ENCODE measurements at places on chromosomes 11 and 22. TPM values are rescaled to one million over a fixed set of nuclear protein-coding genes. Genes with fewer than 3 reads are reported as not detected.

Gene SLC37A2
- total RNA-seq: 15.5 TPM

Gene CSF2RB
- total RNA-seq: 1.00 TPM

Gene LGALS12
- not detected for total RNA-seq

Gene CHRM1
- not detected for total RNA-seq

Gene USP2
- total RNA-seq: 2.8 TPM

Gene MYOD1
- total RNA-seq: not detected

Gene APOA4
- total RNA-seq: not detected

Gene SERPIND1
- total RNA-seq: 0.08 TPM

Gene LRRC10B
- total RNA-seq: 0.12 TPM

Gene BARX2
- total RNA-seq: 92.8 TPM

Gene ZBTB16
- total RNA-seq: 5.4 TPM

Gene MMP13
- not detected for total RNA-seq

Gene CRY2
- 6.6 TPM for total RNA-seq

Gene BIRC3
- 2.2 TPM for total RNA-seq

Gene STK33
- total RNA-seq: 0.52 TPM

Gene ZNF280B
- 0.04 TPM for total RNA-seq

Gene ZDHHC24
- total RNA-seq: 6.8 TPM

Gene MTMR3
- 31.3 TPM for total RNA-seq

Gene FGF4
- total RNA-seq: not detected

Gene DAGLA
- total RNA-seq: 2.3 TPM

Gene OR10G6
- not detected for total RNA-seq

Gene SYT8
- total RNA-seq: 22.4 TPM

Gene SCGB2A2
- total RNA-seq: not detected

Gene TEAD1
- 35.3 TPM for total RNA-seq

Gene OR4A16
- total RNA-seq: not detected

Gene OR52I1
- total RNA-seq: not detected

Gene PPM1F
- 21.3 TPM for total RNA-seq

Gene TTC36
- not detected for total RNA-seq

Gene TLCD5
- 0.48 TPM for total RNA-seq

Gene DDX10
- total RNA-seq: 16.1 TPM

Gene APOA1
- total RNA-seq: 0.64 TPM

Gene TSG101
- 52.9 TPM for total RNA-seq

Gene NCAM1
- 0.60 TPM for total RNA-seq

Gene RAB36
- 4.1 TPM for total RNA-seq

Gene RAG1
- total RNA-seq: 0.12 TPM

Gene INSC
- 0.12 TPM for total RNA-seq

Gene TIMP3
- 20.1 TPM for total RNA-seq

Gene GRAMD1B
- 1.4 TPM for total RNA-seq

Gene CRYBB1
- not detected for total RNA-seq

Gene TRIM49
- total RNA-seq: not detected

Gene PHETA2
- total RNA-seq: 5.5 TPM

Gene DGKZ
- total RNA-seq: 31.4 TPM

Gene ACRV1
- not detected for total RNA-seq

Gene TUBA8
- total RNA-seq: 0.68 TPM

Gene CTSW
- total RNA-seq: not detected

Gene OR8D4
- total RNA-seq: not detected

Gene TRPM5
- not detected for total RNA-seq

Gene GNG3
- not detected for total RNA-seq

Gene COX8A
- total RNA-seq: 461 TPM

Gene CABP4
- total RNA-seq: 0.24 TPM

Gene OR5AL1
- total RNA-seq: not detected

Gene KCNJ1
- total RNA-seq: not detected

Gene SUSD2
- total RNA-seq: 1.4 TPM

Gene PACSIN3
- total RNA-seq: 55.3 TPM

Gene PKDREJ
- total RNA-seq: 0.04 TPM

Gene LARGE2
- total RNA-seq: 30.4 TPM

Gene ANO1
- 7.9 TPM for total RNA-seq
